ENCODE measurements at places on chromosomes 13 and 19.

DNA sequence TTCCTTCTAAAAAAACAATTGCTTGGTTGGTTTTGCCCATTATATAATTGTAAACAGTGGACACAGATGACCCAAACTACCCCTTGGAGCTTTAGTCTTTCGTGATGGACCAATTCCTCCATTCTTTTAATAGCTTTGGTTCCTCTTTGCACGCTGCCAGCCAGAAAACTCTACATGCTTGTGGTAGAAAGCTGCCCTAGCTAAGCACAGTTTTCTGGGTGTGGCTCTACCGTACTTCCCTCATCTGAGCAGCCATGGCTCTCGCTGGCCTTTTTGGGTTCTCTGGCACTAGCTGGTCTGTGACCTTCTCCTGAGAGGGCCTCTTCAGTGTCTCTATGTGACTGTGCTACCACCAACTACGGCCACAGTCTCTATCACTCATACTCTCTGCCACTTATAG is 29.9 kb upstream of the CEBPA start:
- no peak for DNase-seq

DNA sequence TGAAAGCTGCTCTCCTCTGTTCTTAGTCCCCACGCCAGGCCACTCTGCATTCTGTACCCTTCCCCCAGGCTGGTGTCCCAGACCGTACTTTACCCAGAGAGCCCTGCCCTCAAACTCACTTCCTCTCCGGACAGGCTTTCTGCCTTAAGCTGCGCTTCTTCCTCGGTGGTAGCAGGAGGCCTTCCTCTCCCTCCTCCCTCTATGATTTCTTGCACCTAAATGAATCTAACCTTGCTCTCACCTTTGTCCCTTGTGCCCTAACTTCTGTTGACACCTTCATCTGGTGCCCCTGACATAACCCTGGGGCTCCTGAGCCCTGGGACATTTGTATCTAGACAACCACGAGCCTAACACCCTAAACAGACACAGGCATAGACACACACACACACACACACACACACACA is 29.6 kb upstream of the CEACAM21 start:
- DNase-seq = peak; percentile 61

GRCh38 chr13:81781471-81781870 is 1440.5 kb upstream of the SPRY2 start:
- no peak for DNase-seq

GRCh38 chr19:46303691-46304397 is 7.0 kb downstream of the HIF3A start:
- peak; percentile 3 for DNase-seq

GRCh38 chr13:23644126-23644419 is 73.9 kb downstream of the TNFRSF19 start:
- DNase-seq = no peak

DNA sequence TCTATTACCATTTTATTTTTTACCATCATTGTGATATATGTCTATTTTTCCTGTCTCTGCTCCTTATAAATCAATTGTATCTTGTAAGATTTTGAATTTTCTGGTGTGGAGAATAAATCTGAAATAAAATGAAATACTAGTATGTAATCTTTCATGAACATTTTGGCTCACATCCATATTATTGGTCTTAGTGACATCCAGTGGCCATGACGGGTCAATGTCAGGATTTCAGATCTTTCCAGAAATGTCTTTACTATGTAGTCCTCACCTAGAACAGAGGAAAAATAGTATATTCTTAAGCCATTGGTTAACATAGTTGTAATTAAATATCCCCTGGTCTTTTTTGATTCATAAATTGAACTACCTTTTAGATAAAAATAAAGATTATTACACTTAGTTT is 109.8 kb upstream of the GPC6 start:
- DNase-seq = no peak

DNA sequence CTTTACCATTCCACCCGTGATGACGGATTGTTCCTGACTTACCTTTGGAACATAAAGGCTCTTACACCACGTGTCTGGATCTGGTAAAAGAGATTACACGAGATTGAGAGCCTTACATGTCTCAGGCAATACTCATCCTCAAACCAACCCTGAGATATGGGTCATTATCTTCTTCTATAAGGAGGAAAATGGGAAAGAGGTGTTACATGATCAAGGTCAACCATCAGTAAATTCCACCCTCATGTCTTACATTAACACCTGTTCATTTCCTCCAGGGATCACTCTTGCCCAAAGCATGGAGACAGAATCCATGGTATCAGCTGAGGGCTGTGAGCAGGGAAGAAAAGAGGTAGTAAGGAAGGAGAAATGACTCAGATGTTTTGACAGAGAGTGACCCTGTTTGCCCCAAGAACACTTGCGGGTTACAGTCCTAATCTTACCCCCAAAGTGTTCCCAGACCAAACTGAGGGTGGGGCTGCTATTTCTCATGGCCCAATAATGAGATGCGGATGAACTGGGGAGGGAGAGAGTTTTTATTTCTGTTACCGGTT is 19.6 kb downstream of the LILRB4 start:
- no peak for DNase-seq

DNA sequence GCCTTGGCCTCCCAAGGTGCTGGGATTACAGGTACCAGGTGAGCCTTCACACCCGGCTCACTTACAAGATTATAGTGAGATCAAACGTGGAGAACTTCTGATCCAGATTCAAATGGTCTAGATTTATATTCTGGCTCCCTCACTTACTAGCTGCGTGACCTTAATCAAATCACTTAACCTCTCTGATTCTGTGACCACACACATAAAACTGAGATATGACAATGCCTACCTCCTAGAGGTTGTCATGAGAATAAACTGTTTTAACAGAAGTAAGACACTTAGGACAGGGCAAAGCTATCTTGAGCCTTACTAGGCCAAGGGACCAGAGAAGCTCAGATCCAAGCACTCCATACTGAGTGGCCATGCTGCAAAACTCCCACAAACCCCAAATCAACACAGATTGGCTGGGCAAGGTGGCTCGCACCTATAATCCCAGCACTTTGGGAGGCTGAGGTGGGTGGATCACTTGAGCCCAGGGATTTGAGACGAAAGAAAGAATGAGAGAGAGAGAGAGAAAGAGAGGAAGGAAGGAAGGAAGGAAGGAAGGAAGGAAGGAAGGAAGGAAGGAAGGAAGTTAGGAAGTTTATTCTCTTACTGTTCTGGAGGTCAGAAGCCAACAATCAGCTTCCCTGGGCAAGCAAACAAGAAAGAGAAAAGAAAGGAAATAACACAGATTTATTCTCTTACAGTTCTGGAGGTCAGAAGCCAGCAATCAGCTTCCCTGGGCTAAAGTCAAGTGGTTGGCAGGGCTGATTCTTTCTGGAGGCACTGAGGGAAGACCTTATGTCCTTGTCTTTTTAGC is 46.1 kb upstream of the MAP3K10 start:
- no peak for DNase-seq

DNA sequence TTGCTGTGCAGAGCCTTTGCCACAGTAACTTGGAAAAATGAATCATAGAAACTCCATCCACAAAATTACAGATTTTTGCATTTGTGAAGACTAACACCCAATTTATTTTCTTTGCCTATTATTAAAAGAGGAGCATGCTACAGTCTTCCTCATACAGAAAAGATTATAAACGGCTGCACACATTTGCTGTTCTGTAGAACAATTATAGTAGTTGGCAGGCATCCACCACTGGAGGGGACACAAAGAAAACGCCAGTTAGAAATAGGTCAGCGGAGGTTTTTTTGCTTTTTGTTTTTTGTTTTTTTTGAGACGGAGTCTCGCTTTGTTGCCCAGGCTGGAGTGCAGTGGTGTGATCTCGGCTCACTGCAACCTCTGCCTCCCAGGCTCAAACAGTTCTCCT is 51.6 kb downstream of the SACS start:
- no peak for DNase-seq

DNA sequence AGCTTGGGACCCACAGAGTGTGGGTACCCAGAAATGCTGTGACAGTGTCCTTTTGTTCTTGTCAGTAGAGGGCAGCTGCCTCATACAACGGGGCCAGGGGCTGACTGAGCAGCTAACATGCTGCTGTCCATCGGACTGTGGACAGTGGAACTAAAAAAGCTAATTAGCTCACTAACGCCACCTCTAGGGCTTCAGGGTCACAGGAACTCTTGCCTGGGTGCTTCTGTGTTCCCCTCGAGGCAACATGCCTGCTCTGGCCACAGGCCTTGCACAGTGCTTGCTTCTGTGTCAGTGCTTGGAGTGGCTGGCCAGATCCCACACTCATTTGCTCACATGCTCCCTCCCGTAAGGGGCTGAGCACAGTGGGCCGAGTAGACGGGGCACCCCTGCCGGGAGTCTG is 377.0 kb downstream of the OLFM4 start:
- no peak for DNase-seq

DNA sequence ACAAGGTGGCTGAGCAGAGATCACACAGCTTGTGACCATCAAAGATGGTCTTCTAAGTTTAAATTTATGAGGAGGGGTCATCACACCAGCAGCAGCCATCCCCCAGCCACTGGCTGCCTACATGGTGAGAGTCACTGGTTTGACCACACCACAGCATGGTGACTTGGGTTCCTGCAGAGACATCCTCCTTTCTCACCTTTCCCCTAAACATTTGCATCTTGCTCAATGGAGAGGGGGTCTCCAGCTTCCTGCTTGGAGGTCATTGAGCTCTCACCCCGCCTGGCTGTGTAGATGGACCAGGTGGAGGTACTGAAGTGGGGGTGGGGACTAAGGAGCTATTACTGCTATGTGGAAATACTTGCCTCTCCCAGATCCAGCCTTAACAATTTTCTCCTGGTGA is 247.6 kb upstream of the ARGLU1 start:
- no peak for DNase-seq

DNA sequence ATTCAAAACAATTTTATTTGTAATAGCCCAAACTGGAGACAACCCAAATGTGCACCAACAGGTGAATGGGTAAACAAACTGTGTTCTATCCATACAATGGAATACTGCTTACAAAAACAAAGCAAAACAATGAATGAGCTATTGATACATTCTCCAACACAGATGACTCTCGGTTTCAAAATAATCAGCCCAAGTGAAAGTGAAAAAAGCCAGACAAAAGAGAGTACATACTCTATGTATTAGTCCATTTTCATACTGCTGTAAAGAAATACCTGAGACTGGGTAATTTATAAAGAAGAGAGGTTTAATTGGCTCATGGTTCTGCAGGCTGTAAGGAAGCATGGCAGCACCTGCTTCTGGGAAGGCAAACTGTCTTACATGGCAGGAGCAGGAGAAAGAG is 65.2 kb upstream of the LRCH1 start:
- DNase-seq = no peak

- no peak for DNase-seq
Observed at GRCh38 chr13:25213715-25214114, 41.6 kb upstream of the AMER2 start.

- no peak for DNase-seq
Observed at GRCh38 chr13:95642028-95642621, 2.4 kb downstream of the DZIP1 start.

- DNase-seq = no peak
Observed at GRCh38 chr13:25699600-25699999, 327.8 kb downstream of the ATP8A2 start.

DNA sequence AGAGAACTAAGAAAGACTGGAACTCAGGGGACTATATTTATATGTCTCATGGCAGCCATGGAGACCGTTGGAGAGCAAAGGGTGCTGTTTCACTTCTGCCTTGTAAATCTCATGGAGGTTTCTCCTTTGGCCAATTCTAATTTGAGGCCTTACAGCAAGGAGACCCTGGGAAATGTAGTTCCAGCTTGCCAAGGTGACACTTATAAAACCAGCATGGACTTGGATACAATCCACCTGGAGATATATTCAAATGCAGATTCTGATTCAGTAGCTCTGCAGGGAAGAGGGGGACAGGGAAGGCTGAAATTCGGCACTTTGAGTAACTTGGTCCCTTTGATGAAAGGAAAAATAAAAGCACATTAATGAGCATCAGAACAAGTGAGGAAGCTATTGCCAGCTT is 90.0 kb downstream of the OXGR1 start:
- no peak for DNase-seq

GRCh38 chr19:43290568-43291359 is 21.4 kb upstream of the PSG9 start:
- DNase-seq = no peak

DNA sequence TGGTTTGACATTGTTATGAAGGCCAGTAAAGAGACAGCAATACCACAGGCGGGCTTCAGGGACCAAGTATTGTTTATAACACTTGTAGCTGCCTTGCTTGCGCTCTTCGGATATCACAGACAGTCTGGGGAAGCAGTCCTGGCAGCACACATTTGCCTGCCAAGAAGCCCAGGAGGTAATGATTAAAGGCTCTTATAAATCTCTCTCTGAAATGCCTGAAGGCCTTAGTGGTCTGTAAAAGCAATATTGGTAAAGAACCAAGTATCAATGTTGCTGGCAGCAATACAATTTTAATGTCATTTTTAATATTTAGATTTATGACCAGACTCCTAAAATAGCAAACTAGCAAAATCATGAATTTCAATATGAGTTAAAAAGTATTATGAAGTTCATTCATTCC is 1312.4 kb downstream of the PCDH9 start:
- no peak for DNase-seq

DNA sequence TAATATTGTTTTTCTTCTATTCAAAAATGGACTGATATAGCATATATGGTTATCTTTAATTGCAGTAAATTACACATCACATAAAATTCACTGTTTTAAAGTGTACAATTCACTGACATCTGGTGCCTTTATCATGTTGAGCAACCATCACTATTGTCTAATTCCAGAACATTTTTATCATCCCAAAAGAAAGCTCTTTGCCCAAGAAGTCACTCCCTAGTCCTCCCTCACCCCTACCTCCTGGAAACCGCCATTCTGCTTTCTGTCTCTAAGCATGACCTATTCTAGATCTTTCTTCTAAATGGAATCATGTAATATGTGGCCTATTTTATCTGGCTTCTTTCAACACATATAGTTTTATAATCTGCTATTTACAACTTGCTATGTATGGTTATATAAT is 525.6 kb downstream of the DCT start:
- DNase-seq = no peak

DNA sequence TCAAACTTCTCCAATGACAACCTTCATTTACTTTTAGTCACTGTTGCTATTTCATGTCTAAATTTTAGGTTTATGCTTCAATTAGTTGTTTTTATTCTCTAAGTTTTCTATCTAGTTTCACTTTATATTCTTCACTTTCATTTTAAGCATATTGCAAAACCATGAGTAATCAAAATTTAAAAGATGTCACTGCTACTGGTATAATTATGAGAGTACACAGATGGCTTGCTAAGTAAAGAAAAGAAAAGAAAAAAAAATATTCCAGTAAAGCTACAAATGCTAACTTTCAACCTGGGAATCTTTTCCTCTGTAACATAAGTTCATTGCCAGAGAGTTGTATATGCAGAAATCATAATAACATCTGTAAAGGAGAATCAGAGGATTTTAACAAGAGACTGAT is 1624.7 kb downstream of the PCDH9 start:
- no peak for DNase-seq
